ENCODE measurements at places on chromosomes 4 and X. TPM values are rescaled to one million over a fixed set of nuclear protein-coding genes. Genes with fewer than 3 reads are reported as not detected.

The HPSE gene
- total RNA-seq: 6.8 TPM

The TMEM47 gene
- total RNA-seq: 68.9 TPM

- no peaks in the 10 kb centered on the region for H3K4me1 ChIP-seq
- no peak overlapping the region for H3K4me3 ChIP-seq
- H3K36me3 ChIP-seq: no peaks in the 10 kb centered on the region
- no peak overlapping the region for H3K27ac ChIP-seq
Measured at GRCh38 chr4:137702512-137702911, 170.2 kb upstream of the PCDH18 start.

GRCh38 chr4:139593091-139593564, 37.1 kb upstream of the SETD7 start:
- no peaks in the 10 kb centered on the region for H3K36me3 ChIP-seq
- H3K4me1 ChIP-seq: no peaks in the 10 kb centered on the region
- H3K27ac ChIP-seq: no peak overlapping the region
- no peaks in the 10 kb centered on the region for H3K27me3 ChIP-seq
- no peak for DNase-seq

The PAGE2B gene
- not detected for total RNA-seq

The CLDN34 gene
- total RNA-seq: 0.50 TPM

Data from kidney (tissue), 22 donors.